ENCODE measurements at places on chromosomes 2 and 18.

DNA sequence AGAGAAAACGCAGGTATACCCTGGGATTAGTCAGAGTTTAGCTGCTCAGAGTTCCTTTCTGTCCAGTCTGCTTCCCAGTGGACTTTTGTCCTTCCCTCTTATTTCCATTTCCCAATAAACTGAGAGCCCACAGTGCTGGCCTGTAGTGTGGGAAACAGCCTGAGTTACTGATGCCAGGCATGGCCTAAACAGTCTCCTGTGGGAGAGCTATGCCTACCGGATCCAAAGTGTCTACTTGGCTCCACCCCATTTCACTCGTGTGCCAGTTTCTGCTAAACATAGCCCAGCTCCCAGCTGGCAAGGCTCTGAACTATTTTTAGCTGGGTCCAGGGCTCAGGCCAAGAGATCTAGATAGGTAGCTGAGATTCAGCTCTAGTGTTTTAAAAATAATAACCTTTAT lies 15.6 kb upstream of the PPP1CB start:
- no peak for DNase-seq

DNA sequence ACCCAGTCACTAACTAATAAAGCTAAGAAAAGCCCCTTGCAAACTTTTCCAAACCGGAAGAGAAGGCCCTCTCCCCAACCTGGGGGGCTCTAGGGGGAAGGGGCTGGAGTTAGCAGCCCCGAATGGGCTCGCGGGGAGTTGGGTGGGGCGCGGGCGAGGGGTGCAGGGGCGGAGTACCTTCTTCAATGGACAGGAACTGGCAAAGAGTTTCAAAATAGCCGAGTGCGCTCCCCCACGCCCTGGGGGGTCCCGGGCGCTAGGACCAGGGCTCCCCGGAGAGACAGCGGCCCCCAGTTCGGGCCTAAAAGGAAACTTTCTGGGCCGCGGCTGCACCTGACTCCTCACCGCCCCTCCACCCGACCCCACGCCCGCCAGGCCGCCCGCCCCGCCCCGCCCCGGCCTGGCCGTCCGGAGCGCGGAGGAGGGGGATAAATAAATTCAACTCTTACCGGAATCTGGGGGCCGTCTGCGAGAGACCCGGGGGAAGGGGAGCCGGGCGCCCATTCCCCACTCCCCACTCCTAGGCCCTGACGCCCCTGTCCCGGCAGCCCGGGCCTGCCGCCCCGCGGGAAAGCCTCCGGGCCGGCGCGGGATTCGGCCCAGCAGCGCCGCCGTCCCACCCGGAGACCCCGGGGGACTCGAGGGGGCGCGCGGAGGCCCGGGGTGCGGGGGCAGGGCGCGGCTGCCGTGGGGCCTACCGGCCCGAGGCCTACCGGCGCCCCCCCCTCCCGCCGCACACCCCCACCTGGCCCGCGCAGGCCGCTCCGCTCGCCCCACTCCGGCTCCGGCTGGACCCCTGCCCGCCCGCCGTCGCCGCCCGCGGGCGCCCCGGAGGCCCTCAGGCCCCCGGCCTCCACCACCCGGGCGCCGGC lies 868 bp downstream of the INO80D start:
- DNase-seq = peak; percentile 20

GRCh38 chr2:132564065-132564464 lies 105.9 kb downstream of the LYPD1 start:
- DNase-seq = no peak

- DNase-seq = peak; percentile 93
Measured at GRCh38 chr2:173652767-173653431, 298.2 kb downstream of the CDCA7 start.

DNA sequence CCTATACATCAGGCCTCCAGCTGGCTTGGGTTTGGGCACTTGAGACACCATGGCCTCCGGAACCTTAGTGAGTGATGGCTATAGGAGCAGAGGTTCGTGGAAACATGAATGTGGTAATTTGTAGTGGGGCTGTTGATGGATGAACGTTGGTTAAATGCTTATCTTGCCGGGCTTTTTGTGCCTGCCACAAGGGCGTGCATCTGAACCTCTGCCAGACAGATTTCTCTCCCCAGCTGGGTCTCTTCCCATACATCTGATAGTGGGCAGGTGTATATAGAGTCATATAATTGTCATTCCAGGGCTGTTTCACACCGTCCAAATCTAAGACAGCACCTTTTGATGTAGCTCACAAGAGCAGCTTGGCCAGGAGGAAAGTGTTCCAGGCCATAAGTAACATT lies 14.7 kb downstream of the LAMA3 start:
- peak; percentile 87 for DNase-seq

- DNase-seq = peak; percentile 2
Measured at GRCh38 chr2:94956797-94957391, 68.6 kb upstream of the MAL start.

GRCh38 chr2:154713675-154714074 lies 15.2 kb downstream of the KCNJ3 start:
- DNase-seq = no peak

DNA sequence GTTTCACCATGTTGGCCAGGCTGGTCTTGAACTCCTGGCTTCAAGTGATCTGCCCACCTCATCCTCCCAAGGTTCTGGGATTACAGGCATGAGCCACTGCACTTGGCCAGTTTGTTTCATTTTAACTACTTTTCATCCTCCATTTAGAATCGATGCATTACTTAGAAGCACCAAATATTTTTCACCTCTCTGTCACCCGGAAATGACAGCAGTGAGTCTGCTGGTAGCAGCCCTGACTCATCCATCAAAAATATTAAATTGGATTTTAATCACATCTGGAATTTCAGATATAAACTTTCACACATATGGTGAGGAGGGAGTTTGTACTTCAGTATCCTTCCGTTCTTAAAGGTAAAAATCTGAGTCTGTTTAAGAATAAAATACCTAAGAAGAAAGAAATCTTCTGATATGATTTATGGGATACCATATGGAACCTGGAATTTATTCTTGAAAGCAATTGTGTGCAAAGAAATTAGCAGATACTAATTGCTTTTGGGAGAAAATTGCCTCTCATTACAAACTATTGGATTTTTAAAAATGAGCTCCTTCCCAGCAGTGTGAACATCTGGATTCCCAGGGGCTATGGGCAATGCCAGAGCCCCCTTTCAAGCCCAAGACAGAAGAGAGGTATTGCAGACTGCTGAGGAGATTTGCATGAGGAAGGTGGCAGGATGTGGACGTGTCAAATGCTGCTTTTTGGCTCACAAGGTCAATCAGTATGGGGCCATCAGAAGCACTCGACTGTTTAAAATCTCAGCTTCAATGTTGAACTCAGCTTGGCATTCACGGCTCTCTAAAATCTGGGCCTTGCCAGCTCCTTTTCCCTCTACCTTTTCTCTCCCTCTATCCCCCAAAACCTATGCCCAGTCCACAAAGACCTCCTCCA lies 279.5 kb upstream of the SIX2 start:
- no peak for DNase-seq

DNA sequence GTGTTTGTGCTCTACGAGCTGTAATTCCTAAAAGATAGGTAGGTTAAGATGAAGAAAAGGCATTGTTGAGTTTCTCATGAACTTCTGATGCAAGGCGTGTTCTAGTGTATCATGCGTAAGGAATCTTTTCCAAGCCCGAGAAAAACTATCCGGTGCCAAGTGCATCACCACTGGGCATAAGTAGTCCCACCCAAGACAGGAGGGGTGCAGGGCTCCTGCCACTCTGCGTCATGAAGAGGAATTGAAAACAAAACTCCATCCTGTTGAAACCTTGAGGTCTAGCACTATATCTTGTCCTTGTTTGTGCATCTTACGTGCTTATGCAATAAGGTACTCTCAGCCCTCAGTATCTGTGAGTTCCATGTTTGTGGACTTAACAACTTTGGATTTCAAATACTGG lies 45.7 kb downstream of the RAB31 start:
- DNase-seq = peak; percentile 71

- DNase-seq = no peak
Measured at GRCh38 chr2:70668432-70668831, 99.6 kb downstream of the ADD2 start.

DNA sequence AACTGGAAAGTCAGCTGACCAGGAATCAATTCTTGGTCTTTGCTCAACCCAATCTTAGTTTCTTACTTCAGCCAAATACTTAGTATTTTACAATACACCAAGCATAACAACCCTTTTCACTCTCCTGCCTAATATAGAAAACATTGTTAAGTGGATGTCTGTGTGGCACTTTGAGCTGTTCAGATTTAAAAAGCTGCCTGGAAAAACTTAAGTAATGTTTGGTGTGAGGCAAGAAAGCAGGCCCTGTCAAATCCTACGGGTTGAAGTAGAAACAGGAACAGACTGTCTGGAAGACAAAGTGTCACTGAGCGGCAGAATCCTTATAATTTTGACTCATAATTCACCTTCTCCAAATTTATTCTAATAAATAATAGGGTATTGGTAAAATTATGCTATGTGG lies 37.1 kb upstream of the FRZB start:
- DNase-seq = no peak

- no peak for DNase-seq
Measured at GRCh38 chr18:42654556-42654955, 460.9 kb downstream of the RIT2 start.

- no peak for DNase-seq
Measured at GRCh38 chr2:1132328-1132969, 181.8 kb downstream of the SNTG2 start.

GRCh38 chr18:48859311-48860268 lies 91.2 kb downstream of the SMAD7 start:
- no peak for DNase-seq

DNA sequence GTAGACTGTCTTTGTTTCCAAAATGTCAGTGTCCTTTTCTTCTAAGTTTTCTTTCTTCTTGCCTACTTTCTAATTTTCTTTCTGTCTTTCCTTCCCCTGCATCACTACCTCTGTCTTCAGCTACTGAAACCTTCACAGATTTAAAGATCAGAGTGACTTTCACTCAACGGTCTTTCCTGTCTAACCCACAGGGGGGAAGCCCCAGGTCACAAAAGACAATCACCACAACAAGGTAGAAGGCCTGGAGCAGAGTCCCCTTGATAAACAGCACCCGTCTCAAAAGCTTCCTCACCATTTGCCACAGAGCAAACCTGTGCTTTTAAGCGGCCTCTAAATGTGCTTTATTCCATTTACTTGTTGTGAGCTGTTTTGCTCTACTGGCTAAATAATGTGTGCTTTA lies 665.4 kb downstream of the BCL11A start:
- no peak for DNase-seq

GRCh38 chr2:121505005-121505404 lies 25.7 kb upstream of the RNU4ATAC start:
- DNase-seq = peak; percentile 87

DNA sequence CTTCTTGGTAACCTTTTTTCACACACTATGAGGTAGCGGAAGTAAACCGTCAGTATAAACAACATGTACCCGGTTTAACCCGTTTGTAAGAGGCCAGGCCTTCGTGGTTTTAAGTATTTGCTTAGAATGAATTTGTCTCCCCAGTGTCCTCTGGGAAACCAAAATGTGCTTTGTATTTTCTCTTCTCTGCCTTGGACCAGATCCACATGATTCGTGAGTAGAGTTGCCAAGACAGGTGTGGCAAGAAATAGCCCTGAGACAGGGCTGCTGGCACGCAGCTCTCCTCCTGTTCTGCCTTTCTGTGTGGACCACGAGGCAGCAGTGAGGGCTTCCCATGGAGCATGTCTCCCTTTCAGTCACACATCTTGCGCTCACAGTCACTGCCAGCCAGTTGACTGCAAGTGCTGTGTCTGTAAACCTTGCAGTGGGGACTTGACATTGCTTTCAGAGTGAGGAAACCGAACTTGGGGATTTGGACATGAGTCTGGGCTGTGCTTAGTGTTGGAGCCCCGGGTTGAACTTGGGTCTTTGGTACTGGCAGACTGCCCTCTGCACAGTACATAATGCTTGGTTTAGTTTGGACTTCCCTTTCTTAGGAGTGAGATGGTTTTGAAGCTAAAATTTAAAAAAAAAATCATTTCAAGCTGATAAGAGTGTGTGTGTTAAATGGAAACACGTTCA lies 19.1 kb downstream of the BCL2L11 start:
- DNase-seq = peak; percentile 4

- no peak for DNase-seq
Measured at GRCh38 chr2:15557887-15558311, 3.2 kb downstream of the NBAS start.

GRCh38 chr2:11104794-11105660 lies 50.2 kb upstream of the SLC66A3 start:
- DNase-seq = no peak

DNA sequence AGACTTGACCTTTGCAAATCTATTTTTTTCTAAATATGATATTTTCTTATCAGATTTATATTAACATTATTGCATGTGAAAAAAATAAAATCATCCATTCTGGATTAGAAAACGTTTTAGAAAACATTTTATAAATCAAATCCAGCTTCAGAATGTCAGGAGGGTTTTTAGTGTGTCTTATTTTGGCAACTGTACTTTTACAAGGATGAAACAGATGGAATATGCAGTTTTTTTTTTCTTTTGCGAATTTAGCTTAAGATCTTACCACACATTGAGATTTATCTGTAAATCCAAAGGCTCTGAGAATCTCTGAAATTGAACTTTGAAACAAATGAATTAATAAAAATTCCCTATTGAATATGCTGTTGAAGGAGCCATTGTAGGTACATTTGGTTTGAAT lies 36.7 kb downstream of the FAM171B start:
- no peak for DNase-seq

DNA sequence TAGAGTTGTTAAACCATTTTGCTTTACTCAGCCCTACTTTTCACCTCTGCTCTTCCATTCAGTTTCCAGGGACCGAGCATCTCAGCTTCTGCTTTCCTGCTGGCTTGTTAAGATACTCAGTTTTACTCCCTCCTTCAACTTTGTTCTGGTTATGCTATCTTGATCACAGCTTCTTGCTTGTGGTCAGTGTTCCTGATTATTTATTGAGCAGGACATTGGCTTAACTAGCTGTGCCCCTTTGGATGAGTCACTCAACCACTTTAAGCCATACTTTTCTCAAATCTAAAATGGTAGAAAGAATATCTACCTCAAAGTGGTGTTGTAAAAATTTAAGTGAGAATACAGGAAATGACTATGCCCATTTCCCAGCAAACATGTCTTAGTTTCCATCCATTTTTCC lies 124.0 kb downstream of the KYNU start:
- no peak for DNase-seq

DNA sequence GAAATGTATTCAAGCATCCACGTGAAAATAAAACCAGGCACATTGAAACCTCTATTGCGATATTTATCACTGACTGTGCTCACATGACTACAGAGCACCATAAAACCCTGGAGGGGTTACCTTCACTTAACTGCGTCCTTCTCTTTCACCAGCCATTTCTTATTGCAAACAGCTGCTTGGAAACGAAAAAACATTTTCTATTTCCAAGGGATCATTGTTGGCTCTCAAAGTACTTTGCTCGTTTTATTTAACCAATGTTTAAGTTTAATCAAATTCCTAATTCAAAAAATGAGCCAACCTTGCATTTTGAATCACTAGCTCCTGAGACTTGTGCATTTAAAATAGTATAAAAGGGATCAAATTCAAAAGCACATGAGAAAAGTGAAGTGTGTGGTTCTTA lies 134.4 kb downstream of the OSR1 start:
- DNase-seq = no peak

GRCh38 chr2:26772064-26773001 lies 8.2 kb downstream of the SLC35F6 start:
- peak; percentile 56 for DNase-seq
